ENCODE measurements at places on chromosomes 6 and 20. TPM values are rescaled to one million over a fixed set of nuclear protein-coding genes. Genes with fewer than 3 reads are reported as not detected.

GRCh38 chr6:145075425-145075824 lies 659.9 kb downstream of the EPM2A start:
- no peak for DNase-seq

DNA sequence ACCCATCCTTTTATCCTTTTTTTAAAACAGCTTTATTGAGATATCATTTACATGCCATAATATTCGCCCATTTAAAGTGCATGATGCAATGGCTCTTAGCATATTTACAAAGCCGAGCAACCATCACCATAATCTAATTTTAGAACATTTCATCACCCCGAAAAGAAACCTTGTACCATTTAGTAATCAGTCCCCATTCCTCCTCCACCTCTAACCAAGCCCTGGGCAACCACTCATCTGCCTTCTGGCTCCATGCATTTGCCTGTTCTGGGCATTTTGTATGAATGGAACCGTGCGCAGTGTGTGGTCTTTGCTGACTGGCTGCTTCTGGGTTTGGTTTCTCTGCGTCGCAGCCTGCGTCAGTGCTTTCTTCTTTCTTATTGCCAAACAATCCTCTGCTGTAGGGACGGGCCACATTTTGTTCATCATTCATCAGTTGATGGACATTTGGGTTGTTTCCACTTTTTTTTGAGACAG lies 10.2 kb upstream of the EEF1A2 start:
- DNase-seq = no peak

- no peak for DNase-seq
These were observed 115.6 kb downstream of the ZDHHC14 start for GRCh38 chr6:157496534-157497095.

The SIRPA gene
- total RNA-seq = 0.22 TPM

The LST1 gene
- 24.6 TPM for total RNA-seq

The PIGU gene
- total RNA-seq = 25.2 TPM

DNA sequence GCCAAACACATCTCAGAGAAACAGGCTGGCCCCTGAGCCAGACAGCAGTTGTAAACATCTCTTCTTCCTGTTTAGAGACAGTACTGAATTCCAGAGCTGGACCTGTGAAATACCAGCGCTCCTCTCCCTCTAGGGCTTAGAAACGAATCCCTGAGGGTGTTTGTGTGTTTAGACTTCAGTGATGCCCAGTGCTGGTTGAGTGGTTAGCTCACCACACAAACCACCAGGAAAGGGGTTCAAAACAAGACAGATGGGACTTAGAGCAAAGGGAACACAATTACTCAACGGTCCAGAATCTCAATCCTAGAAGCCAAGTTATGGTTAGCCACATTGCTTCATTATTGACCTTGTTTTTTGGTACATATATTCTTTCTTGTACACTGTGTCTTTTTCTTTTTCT lies 108.7 kb upstream of the TMEM170B start:
- no peak for DNase-seq

DNA sequence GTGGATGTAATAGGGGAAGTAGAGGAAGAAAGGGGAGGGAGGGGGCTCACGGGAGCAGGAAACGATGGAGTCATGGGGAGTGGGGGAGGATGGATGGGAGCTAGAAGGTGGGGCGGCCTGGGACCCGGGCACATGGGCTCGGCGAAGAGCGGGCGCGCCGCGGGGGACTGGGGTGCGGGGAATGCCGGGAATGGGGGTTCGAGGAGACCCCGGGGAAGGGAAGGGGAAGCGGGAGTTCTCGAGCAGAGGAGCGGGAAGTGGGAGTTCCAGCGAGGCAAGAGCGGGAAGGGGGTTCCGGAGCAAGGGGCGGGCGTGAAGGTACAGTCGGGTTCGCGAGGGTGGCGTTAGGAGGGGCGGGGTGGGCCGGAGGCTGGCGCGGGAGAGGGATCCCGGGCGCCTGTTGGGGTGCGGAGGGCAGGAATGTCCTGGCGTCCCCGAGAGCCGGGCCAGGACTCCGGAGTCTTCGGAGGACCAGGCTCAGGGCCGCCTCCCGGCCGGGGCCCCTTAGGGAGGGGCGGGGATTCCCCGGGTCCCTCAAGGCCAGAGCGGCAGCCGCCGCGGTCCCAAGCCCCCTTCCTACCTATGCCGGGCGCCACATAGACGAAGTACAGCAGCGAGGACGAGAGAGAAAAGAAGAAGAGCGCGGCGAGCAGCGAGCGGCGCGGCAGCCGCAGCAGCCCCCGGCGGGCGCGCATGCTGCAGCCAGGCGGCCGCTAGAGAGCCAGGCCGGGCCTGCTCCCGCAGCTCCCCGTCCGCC lies 504 bp downstream of the B4GALT5 start:
- peak; percentile 39 for DNase-seq

GRCh38 chr20:34404803-34405202 lies 41.7 kb downstream of the ITCH start:
- no peak for DNase-seq

GRCh38 chr6:7707787-7708186 lies 18.1 kb upstream of the BMP6 start:
- DNase-seq = no peak

- DNase-seq = no peak
These were observed 5.3 kb downstream of the POPDC3 start for GRCh38 chr6:105174512-105174911.

DNA sequence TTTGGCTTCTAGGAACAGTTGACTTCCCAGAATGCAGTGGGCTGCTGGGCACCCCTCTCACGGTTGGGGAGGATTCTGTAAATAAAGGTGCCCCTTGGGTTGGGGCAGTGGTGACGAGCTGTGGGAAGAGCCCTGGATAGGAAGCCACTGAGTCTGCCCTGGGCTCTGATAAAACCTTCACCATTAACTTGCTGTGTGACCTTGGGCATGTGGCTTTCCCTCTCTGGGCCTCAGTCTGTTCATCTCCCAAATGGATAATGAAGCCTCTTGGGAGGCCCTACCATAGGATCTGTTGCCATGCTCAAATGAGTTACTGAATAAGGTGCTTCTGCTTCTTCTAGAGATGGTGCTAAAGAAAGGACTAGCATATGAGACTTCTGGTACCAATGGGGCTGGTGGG lies 3.7 kb downstream of the CRIP3 start:
- DNase-seq = no peak

GRCh38 chr6:16494793-16495192 lies 256.4 kb downstream of the GMPR start:
- DNase-seq = no peak

The NKX2-4 gene
- total RNA-seq = not detected

The MAPK13 gene
- total RNA-seq = 50.7 TPM

The DEFB132 gene
- total RNA-seq = not detected

The COL9A3 gene
- 0.31 TPM for total RNA-seq

GRCh38 chr20:11375335-11375734 lies 542.4 kb upstream of the BTBD3 start:
- no peak for DNase-seq

The SLC17A3 gene
- total RNA-seq = 1.7 TPM

DNA sequence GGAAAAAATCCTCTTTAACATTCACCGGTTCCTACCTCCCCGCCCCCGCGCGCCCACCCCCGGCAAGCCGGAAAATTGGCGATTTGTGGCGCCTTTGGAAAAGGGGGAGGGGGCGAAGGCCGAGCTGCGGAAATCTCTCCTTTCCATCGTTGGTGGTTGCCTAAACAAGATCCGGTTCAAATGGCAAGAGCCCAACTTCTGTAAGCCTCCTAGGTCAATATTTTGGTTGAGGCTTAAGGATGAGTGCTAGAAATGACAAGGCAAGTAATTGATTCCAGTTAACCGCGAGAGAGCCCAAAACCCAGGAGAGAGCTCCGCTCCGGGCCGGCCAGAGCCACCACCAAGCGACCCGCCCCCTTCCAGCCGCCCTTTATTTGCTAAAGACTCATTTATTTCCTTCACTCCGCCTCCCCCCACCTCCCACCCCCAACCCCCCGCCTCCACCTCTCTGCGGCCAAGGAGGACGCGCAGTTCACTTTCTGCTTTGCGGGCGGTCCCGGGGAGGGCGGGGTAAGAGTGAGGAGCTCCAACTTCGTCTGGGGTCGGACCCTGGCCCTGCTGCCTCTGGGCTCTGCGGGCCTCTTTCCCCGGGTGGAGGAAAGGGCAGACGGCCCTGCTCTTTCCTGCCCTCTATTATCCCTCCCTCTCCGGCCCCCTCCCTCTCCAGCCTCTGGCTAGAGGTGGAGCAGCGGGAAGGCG lies 838 bp upstream of the NKX2-2 start:
- DNase-seq = no peak

The STMN3 gene
- 21.8 TPM for total RNA-seq

GRCh38 chr6:33971580-33971979 lies 167.8 kb upstream of the MLN start:
- no peak for DNase-seq

DNA sequence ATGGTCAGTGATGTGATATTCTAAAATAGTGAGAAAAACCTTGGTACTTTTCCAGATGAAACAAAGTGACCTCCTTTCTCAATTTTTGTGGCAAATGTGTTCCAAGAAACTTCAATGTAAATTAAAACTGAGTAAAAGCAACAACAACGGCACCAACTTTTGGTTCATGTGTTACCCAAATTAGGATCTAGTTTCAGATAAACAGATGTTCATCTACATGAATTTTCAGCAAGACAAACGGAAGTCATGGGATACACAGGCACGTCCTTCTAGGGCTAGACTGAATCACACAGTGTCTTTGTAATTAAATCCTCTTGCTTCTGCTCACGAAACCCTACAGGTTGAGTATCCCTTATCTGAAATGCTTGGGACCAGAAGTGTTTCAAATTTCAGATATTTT lies 915.2 kb downstream of the TFAP2A start:
- DNase-seq = no peak

DNA sequence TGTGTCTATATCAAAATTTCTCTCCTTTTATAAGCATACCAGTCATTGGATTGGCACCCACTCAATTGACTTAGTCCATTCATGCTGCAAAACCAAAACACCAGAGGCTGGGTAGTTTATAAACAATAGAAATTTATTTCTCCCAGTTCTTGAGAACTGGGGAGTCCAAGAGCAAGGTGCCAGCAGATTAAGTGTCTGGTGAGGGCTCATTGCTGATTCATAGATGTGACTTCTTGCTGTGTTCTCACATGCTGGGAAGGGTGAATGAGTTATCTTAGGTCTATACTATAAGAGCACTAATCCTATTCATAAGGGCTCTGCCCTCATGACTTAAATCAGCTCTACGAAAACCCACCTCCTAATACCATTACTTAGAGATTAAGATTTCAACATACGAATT lies 501.4 kb downstream of the EPM2A start:
- no peak for DNase-seq

The SLC22A16 gene
- total RNA-seq = not detected

GRCh38 chr6:150579611-150580010 lies 20.1 kb upstream of the PLEKHG1 start:
- no peak for DNase-seq

The IER3 gene
- 174 TPM for total RNA-seq

GRCh38 chr6:1468126-1468525 lies 78.8 kb downstream of the FOXF2 start:
- DNase-seq = no peak

The CD24 gene
- total RNA-seq = 0.34 TPM

The CYP39A1 gene
- total RNA-seq = not detected

The PNLDC1 gene
- 0.37 TPM for total RNA-seq

- no peak for DNase-seq
These were observed 2.3 kb downstream of the GSTA1 start for GRCh38 chr6:52801188-52801841.

GRCh38 chr20:51500311-51500710 lies 42.2 kb downstream of the NFATC2 start:
- peak; percentile 47 for DNase-seq

GRCh38 chr6:154529957-154530356 lies 19.5 kb upstream of the CNKSR3 start:
- no peak for DNase-seq

The ATP5F1E gene
- 55.7 TPM for total RNA-seq

DNA sequence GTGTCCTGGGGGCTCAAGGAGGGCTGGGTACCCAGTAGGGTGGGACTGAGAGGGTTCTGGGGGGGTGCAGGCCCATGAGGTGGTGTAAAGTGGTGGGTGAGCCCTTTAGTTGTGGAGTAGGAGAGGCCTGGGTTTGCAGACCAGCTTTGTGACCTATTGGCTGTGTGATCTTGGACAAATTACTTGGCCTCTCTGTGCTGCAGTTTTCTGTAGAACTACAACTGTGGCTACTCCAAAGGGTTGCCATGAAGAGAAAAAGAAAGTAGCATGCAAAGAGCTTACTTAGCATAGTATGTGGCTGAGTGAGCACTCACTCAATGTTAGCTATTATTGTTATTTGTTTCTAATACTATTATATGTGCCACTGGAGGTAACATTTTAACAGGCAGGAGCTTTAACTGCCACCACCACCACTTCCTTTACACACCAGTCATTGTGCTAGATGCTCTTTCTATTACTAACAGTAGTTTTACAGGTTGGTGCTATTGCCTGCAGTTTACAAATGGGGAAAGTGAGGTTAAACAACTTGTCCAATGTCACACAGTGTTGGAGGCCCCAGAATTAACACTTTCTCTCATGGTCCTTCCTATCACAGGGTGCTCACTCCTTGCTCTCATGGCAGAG lies 286.8 kb downstream of the DHX35 start:
- DNase-seq = no peak

- DNase-seq = no peak
These were observed 24.9 kb upstream of the ITCH start for GRCh38 chr20:34337982-34338726.

- no peak for DNase-seq
These were observed 133.1 kb downstream of the SYCP2 start for GRCh38 chr20:59800309-59800708.

DNA sequence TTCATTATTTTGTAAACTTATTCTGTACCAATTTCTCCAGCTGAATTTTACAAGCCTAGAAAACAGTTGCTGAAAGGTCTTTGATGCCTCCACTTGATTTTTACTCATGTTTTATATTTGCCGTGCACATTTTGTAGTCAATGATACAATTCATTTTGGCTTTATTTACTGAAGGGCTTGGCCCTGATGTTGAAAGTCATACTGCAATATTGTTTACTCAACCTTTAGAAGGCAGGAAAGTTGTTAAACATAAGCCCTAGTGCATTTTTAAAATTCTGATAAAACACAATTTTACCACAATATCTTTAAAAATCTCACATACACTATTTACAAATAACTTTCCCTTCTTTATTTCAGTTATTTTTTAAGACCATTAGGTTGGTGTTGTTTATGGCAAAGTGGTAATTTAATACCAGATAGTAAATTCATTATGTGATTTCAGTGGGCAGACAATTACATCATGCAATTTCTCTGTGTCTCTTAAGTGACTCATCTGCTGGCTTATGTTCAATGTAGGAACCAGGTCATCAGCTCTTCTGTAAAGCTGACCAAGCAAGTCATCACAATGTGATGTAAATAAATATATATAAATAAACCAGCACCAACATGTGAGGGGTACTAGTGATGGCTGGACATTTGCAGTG lies 121.1 kb upstream of the SLC35B3 start:
- DNase-seq = no peak

DNA sequence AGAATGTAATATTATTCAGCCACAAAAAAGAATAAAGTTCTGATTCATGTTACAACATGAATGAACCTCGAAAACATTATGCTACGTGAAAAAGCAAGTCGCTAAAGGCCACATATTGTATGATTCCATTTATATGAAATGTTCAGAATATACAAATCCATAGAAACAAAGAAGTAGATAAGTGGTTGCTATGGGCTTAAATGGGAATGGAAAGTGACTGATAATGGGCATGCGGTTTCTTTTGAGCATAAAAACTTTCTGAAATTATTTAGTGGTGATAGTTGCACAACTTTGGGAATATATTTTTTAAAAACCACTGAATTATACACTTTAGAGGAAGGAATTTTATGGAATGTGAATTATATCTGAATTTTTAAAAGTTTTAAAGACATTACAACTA lies 33.4 kb upstream of the TCP11 start:
- DNase-seq = no peak

The SEL1L2 gene
- total RNA-seq = not detected

Data from activated T-cell treated with anti-CD3 and anti-CD28 coated beads, Interleukin-2, amount 50 U/mL, for 72 hours (primary cell).